ENCODE measurements at places on chromosomes 4 and X. TPM values are rescaled to one million over a fixed set of nuclear protein-coding genes. Genes with fewer than 3 reads are reported as not detected.

The CDKL2 gene
- polyA plus RNA-seq = 3.2 TPM

The CLDN34 gene
- polyA plus RNA-seq = not detected

The TENM3 gene
- 0.58 TPM for polyA plus RNA-seq

The CSAG1 gene
- not detected for polyA plus RNA-seq

The STK32B gene
- polyA plus RNA-seq = 18.1 TPM

The ZRSR2 gene
- 12.8 TPM for polyA plus RNA-seq

The HMGN5 gene
- polyA plus RNA-seq = 34.4 TPM

The SEC24B gene
- polyA plus RNA-seq = 8.1 TPM

The SAGE1 gene
- polyA plus RNA-seq = not detected

The G6PD gene
- polyA plus RNA-seq = 34.7 TPM

The NOCT gene
- 4.7 TPM for polyA plus RNA-seq

The MAD2L1 gene
- polyA plus RNA-seq = 2.0 TPM

The CYLC1 gene
- not detected for polyA plus RNA-seq

The SLC26A1 gene
- 10.2 TPM for polyA plus RNA-seq

The MAMLD1 gene
- polyA plus RNA-seq = 1.4 TPM

The SSX4B gene
- polyA plus RNA-seq = not detected

The GAGE13 gene
- polyA plus RNA-seq = not detected

The GYG2 gene
- 2.9 TPM for polyA plus RNA-seq

The FHIP1A gene
- 0.80 TPM for polyA plus RNA-seq

The KLHL13 gene
- polyA plus RNA-seq = 13.8 TPM

Data from kidney (tissue), 22 donors.